ENCODE measurements at places on chromosomes 1 and 21.

DNA sequence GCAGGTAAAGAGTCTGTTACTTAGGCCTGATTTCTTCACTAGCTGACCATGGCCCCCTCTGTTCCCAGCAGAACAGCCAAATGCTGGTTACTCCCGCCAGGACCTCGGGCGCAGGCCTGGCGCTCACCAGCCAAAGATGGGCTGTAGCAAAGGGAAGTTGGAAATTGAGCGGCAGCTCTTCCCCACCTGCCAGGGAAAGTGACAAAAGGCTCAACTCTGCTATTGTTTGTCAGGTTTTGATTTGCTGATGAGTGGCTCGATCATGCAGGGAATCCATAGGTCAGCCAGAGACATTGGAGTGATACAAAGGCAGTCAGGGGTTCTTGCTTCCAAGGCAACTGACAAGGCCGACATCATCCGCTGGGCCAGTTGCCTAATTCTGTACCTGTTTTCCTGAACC lies 120.1 kb downstream of the ASTN1 start:
- no peak for DNase-seq

- no peak for DNase-seq
Observed at GRCh38 chr1:23383577-23384311, 14.1 kb upstream of the ZNF436 start.

- DNase-seq, result peak; percentile 67
Observed at GRCh38 chr1:41728403-41729202, 190.1 kb downstream of the HIVEP3 start.

- no peak for DNase-seq
Observed at GRCh38 chr21:33753886-33754285, 111.6 kb downstream of the ITSN1 start.

DNA sequence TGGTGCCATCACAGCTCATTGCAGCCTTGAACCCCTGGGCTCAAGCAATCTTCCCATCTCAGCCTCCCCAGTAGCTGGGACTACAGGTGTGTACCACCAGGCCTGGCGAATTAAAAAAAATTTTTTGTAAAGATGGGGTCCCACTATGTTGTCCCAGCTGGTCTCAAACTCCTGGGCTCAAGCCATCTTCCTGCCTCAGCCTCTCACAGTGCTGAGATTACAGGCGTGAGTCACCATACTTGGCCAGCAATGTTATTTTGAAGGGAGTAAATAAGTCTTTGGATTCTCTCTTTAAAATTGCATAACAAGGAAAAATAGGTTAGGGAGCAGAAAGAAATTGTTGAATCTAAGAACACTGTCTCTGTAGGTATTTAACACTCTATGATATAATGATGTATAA lies 111.3 kb downstream of the RPS6KC1 start:
- no peak for DNase-seq

DNA sequence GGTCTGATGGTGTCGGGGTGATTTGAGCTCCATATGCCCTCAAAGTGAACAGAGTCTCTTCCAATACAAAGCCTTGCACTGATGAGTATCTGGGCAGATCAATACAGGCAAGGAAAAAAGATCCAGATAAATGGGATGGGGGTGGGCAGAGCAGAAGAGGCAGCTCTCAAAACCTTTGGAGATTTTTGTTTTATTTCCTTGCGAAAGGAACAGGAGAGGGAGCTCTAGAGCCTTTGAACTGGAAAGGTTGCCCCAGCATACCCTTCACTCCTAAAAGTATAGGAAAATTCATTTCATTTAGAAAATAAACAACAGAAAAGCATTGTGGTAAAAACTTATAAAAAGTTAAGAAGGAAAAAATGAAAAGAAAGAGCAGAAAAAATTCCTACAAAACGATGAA lies 31.4 kb upstream of the OLIG2 start:
- DNase-seq, result peak; percentile 9

GRCh38 chr1:28792644-28793121 lies 19.3 kb upstream of the OPRD1 start:
- no peak for DNase-seq

DNA sequence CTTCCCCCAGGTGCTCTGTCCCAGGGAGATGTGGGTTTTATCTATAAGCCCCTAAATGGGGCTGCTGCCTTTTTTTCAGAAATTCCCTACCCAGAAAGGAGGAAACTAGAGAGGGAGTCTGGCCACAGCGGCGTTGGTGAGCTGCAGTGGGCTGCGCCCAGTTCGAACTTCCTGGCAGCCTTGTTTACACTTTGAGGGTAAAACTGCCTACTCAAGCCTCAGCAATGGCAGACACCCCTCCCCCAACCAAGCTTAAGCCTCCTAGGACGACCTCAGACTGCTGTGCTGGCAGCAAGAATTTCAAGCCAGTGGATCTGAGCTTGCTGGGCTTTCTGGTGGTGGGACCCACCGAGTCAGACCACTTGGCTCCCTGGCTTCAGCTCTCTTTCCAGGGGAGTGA lies 46.2 kb upstream of the PAPPA2 start:
- no peak for DNase-seq

GRCh38 chr1:201264072-201264471 lies 19.2 kb upstream of the PKP1 start:
- no peak for DNase-seq

DNA sequence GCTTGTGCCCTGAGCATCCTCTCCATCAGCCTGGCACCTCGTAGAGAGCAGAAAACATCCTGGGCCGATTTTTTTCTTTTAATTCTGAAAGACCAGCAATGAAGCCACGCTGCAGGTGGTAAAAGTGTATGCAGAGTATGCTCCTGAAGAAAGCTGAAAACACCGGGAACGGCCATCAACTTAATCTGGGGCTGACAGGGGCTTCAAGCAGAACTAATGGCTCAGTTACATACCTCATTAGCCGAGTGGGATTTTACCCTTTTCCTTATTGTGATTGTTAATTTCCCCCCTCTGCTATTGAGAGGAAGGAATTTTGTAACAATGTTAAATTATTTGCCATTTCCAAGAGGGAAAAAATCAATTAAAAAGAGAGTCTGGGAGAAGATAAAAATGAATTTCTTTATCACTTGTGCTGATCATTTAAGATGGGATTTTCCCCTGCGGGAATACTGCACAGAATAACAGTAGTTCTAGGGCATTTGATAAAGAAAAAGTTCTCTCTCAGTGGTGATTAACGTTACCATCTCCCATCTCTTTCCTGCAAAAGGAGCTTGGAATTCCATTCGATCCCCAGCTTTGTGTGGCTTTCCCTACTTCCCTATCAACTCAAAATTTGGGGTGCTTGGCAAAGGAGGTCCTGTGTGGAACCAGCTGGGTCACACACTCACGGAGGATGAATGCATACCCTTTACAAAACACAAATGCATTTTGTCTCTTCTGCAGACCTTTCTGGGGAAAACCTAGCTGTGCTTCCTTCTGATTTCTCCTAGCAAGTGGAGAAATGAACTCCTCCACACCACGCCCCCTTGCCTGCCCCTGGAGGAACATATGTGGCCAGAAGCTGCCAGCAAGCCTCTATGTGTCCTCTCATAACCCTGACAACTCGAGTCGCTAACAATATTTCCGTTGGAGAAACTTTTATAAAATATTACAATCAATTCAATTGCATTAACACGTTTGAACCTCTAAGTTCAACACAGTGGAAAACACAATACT lies 70.9 kb downstream of the RRAGC start:
- DNase-seq, result no peak

DNA sequence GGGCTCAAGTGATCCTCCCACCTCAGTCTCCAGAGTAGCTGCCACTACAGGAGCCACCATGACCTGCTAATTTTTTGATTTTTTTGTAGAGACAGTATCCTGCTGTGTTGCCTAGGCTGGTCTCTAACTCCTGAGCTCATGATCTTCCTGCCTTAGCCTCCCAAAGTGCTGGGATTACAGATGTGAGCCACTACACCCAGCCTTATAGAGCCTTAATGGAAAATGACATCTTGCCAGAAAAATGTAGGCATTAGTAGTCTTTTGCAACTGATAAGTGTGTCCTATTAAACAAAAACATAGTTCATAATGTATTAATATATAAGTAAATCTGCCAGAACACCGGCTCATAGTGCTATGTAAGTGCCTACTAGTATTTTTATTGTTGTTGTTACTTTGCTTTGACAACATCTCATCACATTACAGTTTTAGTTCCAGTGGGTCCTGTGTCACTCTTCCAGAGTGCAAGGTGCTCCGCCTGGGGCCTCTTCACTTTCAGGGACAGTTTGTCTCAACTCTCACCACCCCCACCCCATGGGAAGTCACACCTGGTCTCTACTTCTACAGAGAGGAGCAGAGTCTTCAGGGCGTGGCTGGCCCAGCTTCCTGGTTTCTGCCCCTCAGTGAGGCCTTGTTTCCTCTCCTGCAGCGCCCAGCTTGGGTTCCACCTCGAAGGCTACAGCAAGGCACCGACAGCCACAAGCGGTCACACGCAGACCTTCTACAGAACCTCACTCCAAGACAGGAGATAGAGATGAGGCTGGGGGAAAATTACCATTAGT lies 30.1 kb downstream of the RHOU start:
- DNase-seq, result peak; percentile 33

GRCh38 chr1:228748431-228748830 lies 13.2 kb downstream of the RHOU start:
- peak; percentile 24 for DNase-seq

DNA sequence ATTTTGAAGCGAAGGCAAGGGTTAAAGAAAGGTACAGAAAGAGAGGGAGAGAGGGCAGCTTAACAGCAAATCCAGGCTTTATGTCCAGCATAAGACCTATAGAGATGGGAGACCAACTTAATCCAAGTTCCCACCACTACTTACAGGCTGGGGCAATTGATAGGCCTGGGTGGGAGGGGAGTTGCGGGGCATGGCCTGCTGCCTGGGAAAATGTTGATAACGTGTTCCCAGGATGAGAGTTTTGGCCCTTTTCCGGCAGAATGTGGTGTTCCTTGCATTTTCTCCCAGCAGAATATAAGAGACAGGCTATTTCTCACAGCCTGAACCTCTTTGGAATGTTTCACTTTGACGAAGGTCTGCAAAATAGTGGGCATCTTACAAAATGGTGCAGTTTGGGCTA lies 34.9 kb upstream of the PLA2G5 start:
- DNase-seq, result no peak

GRCh38 chr1:19949016-19949415 lies 25.6 kb upstream of the PLA2G2E start:
- DNase-seq, result no peak

DNA sequence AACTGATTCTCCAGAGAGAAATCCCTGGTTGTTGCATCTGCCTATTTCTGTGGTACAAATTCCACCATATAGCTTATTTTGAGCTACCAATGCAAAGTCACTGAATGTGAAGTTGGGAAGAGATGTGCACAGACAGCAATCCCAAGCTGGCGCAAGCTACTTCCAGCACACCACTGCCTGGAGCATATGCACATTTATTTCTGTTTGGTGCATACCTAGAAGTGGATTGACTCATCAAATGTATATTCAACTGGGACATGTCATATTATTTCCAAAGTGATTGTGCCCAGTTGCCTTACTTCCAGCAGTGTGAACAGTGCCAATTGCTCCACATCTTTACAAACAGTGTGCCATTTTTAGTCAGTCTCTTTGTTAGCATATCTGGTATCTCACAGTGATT lies 58.2 kb upstream of the PLD5 start:
- DNase-seq, result no peak

DNA sequence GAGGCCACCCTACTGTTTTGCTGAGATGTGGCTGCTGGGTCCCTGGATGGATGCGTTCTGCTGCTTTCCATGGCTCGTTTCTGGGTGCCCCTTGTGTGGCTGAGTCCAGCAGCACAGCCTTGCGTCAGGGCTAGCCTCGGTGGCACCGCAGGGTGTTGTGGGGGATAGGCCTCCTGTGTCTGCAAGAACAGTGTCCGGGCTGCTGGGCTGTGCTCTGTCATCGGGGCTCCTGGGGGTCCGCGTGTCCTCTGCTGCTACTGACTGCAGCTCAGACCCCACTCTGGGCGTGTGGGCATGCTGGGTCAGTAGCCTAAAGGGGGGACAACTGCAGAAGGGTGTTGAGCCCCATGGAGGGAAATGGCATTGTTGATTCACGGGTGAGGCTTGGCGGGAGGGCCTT lies 4.9 kb downstream of the RRP1 start:
- no peak for DNase-seq

GRCh38 chr1:108200687-108201051 lies 526 bp upstream of the SLC25A24 start:
- DNase-seq, result peak; percentile 26

GRCh38 chr1:15249081-15249480 lies 2.1 kb downstream of the FHAD1 start:
- peak; percentile 69 for DNase-seq

- DNase-seq, result no peak
Observed at GRCh38 chr21:32547018-32547417, 38.3 kb downstream of the TCP10L start.

GRCh38 chr1:219703368-219703639 lies 90.4 kb upstream of the ZC3H11B start:
- DNase-seq, result no peak

GRCh38 chr1:66140072-66140471 lies 347.4 kb downstream of the PDE4B start:
- DNase-seq, result no peak

DNA sequence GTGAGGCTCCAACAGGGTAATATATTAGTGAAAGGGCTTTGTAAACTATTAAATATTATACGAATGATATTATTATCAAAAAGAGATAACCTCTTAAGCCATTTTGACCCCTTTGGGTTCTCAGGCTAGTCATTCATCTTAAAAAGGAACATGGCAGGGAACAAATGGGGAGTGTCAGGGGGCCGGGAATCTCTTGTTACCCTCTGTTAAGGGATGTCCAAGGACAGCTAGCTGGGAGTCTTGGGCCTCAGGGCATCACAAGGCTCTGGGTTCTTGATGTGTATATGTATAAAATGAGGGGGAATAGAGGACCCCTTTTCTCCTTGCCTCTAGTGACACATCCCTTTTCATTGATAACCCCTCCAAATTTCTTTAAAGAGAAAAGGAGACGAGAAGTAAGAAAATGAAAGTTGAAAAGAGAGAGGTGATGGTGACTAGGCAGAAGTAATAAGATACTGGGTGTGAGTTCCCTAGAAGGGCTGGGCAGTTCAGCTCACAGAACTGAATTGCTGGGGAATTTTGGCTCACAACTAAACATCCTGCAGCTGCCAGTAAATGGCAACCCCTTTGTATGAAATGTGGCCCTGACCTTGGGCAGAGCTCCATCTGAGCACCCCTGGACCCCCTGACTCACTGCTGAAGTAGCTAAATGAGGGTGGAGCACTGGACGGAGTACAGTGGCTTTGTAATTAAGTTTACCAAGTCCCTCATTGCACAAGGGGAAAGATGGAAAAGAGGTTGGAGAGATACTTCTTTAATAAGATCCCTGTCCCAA lies 20.0 kb upstream of the ZNF326 start:
- no peak for DNase-seq

- no peak for DNase-seq
Observed at GRCh38 chr1:19250629-19251304, 557 bp downstream of the EMC1 start.

DNA sequence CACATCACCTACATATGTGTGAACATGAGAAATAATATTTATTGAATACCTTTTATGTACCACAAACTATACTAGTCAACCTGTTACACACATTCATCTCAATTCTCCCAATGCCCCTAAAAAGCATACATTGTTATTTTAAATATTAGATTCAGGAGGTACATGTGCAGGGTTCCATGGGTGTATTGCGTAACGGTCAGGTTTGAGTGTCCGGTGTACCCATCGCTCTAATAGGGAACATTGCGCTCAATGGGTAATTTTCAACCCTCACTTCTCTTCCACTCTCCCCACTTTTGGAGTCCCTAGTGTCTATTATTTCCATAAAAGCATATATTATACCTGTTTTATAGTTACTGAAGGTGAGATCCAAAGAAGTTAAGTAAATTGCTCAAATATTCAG lies 82.0 kb downstream of the IFI44 start:
- DNase-seq, result no peak
